Right ventricle myocardium inferior (tissue), 1 donor: ENCODE measurements at places on chromosomes 6 and 20.

DNA sequence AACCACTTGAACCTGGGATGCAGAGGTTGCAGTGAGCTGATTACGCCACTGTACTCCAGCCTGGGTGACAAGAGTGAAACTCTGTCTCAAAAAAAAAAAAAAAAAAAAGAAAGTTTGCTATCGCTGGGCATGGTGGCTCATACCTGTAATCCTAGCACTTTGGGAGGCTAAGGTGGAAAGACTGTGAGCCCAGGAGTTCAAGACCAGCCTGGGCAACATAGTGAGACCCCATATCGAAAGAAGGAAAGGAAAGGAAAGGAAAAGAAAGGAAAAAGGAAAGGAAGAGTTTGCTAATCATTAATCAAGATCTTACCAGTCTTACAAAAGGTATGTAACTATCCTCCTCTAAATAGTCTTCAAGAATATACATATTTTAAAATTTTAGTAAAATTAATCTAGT is 55.4 kb upstream of the SMIM29 start:
- no peak for DNase-seq

DNA sequence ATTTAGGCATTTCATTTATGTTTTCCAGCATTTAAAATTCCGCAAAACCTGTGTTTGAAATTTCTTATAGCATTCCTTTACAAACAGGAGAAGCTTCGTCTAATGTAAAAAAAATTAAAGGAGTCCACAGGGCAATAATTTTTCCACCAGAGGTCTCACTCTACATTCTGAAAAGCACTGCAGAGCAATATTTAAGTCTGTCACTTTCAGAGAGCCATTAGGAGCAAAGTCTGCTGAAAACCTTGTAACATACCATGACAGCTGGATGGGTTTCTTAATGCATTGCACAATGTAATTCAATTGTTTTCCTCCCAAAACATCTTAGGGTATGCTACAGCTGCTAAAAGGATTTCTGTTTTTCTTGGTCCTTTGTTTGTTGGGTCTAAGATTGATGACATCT is 18.0 kb downstream of the BAG2 start:
- no peak for DNase-seq

DNA sequence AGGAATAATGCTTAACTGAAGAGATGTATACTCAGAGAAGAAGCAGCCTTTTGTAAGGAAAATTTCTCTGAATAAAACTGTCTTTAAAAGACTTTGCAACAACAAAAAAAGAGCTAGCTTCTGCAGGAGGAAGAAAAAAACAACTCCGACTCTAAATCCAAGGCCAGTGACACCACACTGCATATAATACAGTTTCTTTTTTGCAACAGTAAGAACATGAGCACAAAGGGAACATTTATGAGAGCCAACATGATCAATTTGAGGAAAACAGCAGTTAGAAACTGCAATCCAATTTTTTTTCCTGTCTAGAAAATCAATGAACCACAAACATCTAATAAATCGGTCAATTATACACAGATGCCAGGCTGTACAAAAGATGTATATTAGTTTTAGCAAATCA is 42.9 kb upstream of the UST start:
- DNase-seq: no peak

GRCh38 chr20:43322851-43323250 is 133.1 kb upstream of the PTPRT start:
- no peak for DNase-seq

DNA sequence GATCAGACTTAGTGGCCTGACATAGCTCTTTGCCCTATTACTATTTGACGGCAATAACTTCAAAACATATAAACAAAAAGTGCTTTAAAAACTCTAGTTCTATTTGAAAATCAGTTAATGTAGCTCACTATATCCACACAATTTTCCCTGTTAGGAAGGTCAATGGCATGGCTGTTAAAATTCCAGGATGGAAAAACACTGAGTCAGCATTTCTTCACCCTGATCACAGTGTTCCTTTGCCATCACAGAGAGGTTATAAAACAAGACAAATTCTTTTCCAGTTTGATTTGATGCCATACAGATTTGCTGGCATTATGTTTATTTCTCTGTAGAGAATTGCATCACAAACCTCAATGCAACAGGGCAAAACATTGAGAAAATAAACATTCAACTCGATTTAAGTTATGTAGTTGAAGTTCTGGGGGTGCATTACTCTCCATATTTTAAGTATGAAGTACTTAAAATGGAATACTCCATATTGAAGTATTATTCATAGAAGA is 253.7 kb upstream of the HSF2 start:
- DNase-seq: no peak
